ENCODE measurements at places on chromosomes 7 and 10.
A peak's percentile ranks its signal among the peaks of the same experiment; 100 is the strongest.

DNA sequence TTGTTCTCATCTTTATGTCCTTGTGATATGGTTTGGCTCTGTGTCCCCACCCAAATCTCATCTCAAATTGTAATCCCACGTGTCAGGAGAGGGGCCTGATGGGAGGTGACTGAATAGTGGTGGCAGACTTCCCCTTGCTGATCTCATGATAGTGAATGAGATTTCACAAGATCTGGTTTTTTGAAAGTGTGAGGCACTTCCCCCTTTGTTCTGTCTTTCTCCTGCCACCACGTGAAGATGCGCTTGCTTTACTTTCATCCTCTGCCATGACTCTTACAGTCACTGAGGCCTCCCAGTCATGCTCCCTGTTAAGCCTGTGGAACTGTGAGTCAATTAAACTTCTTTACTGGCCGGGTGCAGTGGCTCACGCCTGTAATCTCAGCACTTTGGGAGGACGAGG is 161.0 kb downstream of the HERPUD2 start:
- no peak for DNase-seq

GRCh38 chr10:405648-406047 is 270.4 kb downstream of the ZMYND11 start:
- peak; percentile 31 for DNase-seq

DNA sequence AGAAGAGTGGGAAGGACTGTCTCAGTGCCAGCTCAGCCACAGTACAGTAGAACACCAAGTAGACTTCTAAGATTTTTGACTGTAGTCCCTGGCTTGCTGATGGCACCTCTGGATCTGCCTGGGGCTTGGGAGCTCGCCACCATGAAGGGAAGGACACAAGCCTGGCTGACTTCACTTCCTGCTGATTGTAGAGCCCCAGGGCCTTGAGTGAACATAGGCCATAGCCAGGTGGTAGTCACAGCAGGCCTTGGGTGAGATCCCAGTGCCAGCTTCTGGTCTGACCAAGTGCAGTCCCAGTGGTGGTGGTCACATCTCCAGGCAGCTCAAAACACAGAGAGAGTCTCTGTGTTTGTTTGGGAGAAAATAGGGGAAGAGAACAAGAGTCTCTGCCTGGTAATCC is 57.6 kb upstream of the HBP1 start:
- DNase-seq: no peak

- DNase-seq: peak; percentile 49
Measured at GRCh38 chr10:128854963-128855362, 612.1 kb upstream of the MGMT start.

- DNase-seq: no peak
Measured at GRCh38 chr10:16854623-16855022, 37.4 kb upstream of the RSU1 start.

GRCh38 chr7:40873248-40873647 is 738.4 kb downstream of the SUGCT start:
- DNase-seq: no peak

GRCh38 chr7:114574384-114574783 is 159.8 kb downstream of the FOXP2 start:
- DNase-seq: no peak

DNA sequence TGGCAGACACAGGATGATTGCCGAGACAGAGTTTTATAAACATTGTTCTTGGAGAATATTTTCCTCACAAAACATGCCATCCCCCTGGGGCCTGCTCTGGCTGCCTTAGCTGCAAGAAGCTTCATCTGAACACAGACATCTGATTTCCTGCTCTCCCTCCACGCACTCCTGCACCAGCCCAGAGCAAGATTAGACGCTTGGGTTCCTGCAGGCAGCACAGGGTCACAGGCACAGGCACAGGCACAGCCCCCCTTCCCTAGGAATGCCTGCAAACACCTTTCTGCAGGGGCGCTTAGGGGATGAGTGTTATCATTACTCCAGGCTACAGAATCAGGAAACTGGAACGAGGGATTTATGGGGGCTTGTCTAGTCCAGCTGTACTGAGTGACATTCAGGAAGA is 450.3 kb downstream of the GRID1 start:
- DNase-seq: peak; percentile 56

GRCh38 chr10:119274519-119275045 is 67.2 kb downstream of the GRK5 start:
- DNase-seq: no peak

DNA sequence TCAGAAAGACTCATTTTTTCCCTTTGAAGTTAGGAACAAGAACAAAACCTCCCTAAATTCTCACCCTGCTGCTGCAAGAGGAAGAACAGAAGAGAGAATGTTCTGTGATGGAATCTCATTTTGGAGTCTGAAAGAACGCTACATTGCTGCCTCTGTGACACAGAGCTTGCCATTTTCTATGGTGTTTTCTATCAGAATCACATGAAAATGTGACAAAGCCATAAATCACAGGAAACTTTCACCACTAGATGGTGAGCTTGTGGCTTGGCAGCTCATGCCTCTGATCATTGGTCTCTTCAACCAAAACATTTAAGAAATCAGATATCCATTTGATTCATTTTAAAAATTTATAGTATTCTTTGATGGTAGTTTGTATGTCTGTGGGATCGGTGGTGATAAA is 82.9 kb downstream of the CADPS2 start:
- peak; percentile 50 for DNase-seq

DNA sequence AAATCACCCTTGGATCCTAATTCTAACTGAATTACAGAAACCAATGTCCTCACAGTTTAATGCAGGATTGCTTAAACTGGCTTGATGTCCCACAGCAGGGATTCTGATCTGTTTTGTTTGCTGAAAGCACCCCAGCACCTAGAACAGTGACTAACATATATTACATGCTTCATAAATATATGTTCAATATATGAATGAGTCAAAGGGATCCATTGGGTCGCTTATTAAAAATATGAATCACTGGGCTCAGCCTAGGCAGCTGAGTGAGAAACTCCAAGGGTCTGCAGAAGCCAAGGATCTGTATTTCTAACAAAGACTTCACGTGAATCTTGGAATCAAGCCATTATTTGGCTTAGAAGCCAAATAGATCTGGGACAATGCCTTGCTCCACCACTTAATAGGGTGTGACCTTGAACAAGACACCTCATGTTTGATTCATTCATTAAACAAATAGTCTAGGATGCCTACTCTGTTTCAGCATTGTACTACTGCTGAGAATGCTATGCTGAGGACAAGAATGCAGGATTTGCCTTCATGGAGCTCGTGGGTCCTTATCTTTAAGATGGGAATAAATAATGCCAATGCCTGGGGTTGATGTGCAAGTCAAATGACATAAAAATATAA is 103.4 kb upstream of the DLX6 start:
- DNase-seq: no peak

- DNase-seq: no peak
Measured at GRCh38 chr10:17959870-17960269, 8.2 kb downstream of the SLC39A12 start.

GRCh38 chr10:132684164-132684891 is 101.6 kb downstream of the NKX6-2 start:
- DNase-seq: no peak

- no peak for DNase-seq
Measured at GRCh38 chr7:12590559-12590958, 20.0 kb downstream of the SCIN start.

GRCh38 chr7:7923818-7924217 is 44.8 kb upstream of the GLCCI1 start:
- DNase-seq: no peak

DNA sequence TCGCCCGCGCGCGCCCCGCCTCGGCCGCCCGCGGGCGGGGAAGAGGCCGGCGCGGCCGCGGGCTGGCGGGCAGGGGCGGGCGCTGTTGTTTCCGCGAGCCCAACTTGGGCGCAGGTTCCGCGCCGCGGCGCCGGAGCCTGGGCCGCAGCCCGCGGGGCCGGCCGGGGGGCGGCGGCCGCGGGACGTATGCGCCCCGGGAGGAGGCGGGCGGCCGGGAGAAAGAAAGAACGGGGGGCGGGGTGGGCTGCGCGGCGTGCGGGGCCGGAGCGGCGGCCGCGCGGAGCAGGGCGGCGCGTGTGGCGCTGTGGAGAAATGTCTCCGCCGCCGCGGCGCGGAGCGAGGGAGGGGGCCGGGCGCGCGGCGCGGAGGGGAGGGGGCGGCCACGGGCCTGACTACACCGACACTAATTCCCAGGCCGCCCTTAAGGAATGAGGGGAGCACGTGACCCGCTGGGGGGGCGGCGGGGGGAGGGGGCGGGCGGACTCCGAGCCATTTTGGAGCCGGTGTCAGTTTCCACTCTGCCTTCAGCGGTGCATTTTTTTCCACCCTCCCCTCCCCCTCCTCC is at the start of gene BMI1:
BMI1 (plus strand) TSS at position 509 of the 565 bp plus-strand sequence. CDS start 5,351 bp downstream, outside the sequence.
- peak; percentile 16 for DNase-seq

- no peak for DNase-seq
Measured at GRCh38 chr10:112746329-112746728, 203.7 kb upstream of the TCF7L2 start.

DNA sequence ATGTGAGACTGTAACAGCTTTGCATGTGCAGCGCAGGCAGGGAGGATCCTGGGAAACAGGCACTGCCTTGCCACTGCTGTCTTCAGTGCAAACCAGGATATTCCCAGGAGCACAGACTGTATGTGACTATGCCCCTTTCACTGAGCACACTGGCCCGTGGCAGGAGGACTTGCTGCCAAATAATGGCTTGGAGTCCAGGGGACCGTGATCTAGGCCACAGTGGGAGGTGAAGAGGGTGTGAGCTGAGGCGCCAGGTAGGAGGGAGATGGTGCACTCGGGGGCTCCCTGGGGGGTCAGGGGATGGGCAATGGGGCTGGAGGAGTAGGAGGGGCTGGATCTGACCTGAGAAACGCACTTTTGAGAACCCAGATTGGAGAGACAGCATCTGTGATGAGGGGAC is 193.4 kb upstream of the ZNF32 start:
- DNase-seq: no peak

DNA sequence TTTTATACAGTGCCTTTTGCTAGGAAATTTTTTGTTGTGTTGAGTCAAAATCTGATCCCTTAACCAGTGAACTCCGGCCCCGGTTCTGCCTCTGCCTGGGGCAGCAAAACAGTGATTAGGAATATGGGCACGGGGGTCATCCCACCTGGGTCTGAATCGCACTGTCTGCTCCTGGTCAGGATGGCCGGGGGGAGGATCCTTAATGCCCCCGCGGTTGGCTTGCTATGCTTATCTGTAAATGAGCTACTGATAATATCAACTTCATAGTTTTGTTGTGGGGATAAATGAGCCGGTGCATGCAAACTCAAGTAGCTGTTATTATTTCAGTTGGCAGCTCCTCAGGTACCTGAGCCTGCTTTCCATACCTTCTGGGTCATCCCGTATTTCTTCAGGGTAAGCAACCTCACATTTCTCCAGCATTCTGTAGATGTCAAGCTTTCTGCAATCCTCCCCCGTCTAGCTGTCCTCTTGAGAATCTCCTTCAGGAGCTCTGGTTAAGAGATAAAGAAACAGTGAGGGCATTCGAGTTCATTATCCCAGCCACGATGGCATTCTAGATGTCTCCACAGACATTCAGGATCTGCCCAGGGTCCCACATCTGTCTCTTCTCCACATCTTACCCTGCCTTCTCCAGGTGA is 592.2 kb downstream of the SDK1 start:
- no peak for DNase-seq

Measured in retina (tissue), 1 donor.